ENCODE measurements at places on chromosomes 2 and 18.

DNA sequence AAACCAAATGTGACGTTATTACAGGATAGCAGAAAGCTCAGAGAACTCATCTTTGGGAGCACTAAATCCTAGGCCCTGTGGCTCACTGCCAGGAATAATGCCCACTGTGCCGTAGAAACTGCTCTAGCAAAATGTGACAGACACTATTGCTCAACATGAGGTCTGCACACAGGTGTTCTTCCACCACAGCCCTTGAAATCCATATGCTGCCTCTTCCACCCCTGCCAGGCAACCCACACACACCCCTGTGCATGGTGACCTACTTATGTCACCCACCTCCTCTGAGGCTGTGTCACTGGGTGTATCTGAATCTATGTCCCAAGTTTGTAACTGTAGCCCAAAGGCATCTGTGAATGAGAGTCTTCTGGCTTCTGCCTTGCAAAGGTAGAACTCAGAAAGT lies 66.1 kb upstream of the MBOAT2 start:
- no peak for DNase-seq

DNA sequence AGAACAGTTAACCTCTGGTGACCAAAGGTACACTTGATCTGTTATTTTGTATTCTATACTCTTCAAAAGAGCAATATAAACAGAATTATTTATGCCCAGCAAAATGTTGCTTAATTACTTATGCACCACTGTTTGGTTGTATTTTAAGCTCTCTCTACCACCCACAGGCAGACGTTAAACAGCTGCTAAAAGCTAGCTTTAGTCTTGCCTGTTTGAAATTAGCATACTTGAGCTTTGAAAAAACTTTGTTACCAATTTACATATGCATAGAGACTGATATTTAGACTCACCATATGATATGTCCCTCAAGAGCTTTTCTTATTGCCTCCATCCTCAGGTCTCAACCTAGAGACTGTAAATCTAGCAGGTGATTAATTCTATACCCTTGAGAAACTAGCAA lies 426.9 kb downstream of the NR4A2 start:
- DNase-seq = no peak

DNA sequence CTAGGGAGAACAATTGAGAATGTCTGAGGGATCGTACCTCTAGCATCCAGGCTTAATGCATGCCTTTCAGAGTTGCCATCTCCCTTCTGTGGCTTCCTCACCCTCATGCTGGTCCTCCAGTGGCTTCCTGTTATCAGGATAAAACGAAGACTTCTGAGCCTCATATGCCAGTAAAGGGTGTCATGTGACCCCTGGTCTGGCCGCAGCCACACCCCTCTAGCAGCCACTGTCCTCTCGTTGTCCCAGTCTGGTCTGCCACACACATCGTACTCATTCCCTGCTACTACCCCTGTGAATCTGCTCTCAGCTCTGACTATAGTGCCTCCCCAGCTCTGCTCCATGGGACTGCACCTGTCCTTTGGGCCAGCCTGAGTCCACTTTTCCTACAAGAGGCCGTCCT lies 62.6 kb upstream of the TMEM177 start:
- no peak for DNase-seq

- DNase-seq = no peak
Observed at GRCh38 chr2:85018049-85018447, 47.1 kb downstream of the KCMF1 start.

- no peak for DNase-seq
Observed at GRCh38 chr2:148981324-148981723, 57.2 kb upstream of the LYPD6B start.

GRCh38 chr2:142926445-142926844 lies 49.0 kb downstream of the KYNU start:
- no peak for DNase-seq

GRCh38 chr2:195649629-195650190 lies 7.3 kb upstream of the SLC39A10 start:
- DNase-seq = no peak

DNA sequence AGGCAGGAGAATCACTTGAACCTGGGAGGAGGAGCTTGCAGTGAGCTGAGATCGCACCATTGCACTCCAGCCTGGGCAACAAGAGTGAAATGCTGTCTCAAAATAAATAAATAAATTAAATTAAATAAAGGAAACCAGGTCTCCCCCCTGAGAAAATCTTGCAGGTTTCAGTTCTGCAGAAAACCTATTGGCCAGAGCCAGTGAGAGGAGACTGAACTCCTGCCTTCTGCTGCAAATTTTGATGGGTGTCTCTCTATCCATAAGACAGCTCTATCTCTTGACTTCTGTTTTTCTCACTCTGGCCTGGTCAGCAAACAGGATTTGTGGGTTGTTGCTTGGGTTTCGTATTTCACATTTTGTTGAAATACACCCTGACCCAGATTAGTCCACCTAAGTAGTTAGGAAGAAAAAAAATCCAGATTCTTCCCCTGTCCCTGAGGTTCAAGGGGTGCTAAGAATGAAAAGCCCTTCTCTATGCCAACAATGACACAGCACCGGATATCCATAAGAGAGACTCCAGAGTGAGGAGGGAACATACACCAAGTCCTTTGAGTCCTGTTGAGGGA lies 86.7 kb upstream of the MAP4K4 start:
- no peak for DNase-seq

- DNase-seq = no peak
Observed at GRCh38 chr2:215532844-215533243, 97.0 kb upstream of the FN1 start.

DNA sequence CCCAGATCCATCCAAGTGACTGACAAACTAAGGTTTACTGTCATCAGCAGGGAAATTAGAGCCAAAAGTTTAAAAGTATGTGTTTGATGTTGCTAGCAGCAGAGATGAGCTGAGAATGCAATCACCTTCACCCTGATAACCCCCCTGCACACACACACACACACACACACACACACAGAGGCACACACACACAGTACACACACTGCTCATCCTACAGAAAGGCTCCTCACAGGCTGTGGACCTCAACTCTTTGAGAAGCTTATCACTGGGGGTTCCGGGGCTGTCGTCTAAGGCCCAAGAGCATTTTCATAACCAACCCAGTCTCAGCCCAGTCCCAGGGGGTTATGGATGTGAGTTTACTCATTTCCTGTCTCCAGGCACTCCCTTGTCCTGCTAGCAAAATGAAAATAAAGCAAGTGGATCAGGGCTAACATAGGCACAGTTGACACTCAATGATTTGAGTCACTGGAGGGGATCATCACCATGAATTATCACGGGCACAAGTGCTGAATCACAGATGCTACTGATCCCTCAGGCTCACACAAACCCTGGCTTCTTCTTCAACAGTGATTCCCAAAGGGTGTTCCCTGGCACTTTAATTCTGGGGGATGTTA lies 76.6 kb downstream of the ALK start:
- no peak for DNase-seq

GRCh38 chr2:98464772-98465310 lies 20.2 kb downstream of the INPP4A start:
- DNase-seq = no peak

DNA sequence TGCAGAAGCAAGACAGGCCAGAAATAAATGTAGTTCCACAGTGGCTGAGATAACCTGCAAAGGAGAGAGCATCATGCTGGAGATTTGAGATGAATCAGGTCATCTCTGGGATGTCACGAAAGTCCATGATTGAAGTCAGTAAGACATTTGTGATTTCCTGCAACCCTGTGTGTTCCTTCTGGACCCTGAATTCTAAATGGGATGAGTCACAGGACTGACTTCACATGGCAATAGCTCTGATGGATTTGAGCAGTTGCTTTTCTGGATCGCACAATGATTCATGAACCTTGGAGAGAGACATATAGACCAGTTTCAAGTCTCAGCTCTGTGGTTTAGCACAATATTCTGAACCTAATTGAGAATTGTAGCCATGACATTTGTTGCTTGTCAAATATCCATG lies 102.9 kb downstream of the TSN start:
- DNase-seq = no peak

- no peak for DNase-seq
Observed at GRCh38 chr2:236136538-236136937, 31.6 kb downstream of the GBX2 start.

All from activated CD4-positive, alpha-beta T cell treated with anti-CD3 and anti-CD28 coated beads, Interleukin-2, amount 50 U/mL, for 1 hour (primary cell).